ENCODE measurements at places on chromosomes 4 and X.

- DNase-seq: no peak
These were observed 3.3 kb downstream of the TRIM2 start for GRCh38 chr4:153207567-153207966.

GRCh38 chrX:131830400-131831184, 192.5 kb upstream of the STK26 start:
- peak; percentile 66 for DNase-seq

DNA sequence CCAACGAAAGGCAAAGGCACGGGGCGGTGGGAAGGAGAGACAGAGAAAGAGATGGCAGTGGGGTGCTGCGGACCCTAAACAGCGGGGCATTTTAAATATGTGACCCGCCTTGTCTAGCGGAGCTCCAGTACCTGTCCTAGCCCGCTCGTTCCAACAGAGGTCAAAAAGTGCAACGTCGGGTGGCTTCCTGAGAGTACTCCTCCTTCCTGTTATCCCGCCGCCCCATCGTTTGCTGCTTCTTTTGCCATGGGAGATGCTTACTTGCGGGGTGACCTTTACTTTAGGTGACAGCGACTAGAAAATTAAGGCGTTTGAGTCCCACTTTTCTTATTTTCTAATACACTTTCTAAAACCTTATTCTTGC, 735 bp downstream of the NRK start:
- DNase-seq: no peak

GRCh38 chrX:29746326-29746725, 469.0 kb upstream of the MAGEB2 start:
- DNase-seq: no peak

- no peak for DNase-seq
These were observed 3.7 kb downstream of the QRFPR start for GRCh38 chr4:121377076-121377475.

GRCh38 chr4:125979950-125980349, 665.2 kb downstream of the FAT4 start:
- no peak for DNase-seq

GRCh38 chr4:38166082-38166481, 205.9 kb downstream of the PTTG2 start:
- no peak for DNase-seq

DNA sequence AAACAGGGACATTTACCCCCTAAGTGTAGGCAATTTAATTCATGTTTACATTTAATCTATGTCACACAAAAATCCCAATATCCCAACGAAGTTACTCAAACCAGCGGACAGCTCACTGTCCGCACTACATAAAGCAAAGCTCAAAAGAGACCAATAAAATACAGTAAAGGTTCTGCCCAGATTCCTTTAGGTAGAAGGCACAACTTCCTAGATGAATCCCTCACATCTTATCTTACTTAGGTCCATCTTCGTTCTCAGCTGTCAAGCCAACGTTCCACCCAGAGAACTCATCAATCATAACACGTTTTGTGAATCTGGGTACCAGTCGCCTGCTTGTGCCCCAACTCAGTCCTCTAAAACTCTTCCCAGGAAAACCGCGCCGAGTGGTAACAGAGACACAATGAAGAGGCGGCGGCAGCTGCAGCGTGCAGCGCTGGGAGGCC, 1.7 kb downstream of the HNRNPDL start:
- DNase-seq: no peak

- no peak for DNase-seq
These were observed 161.2 kb upstream of the NUDT6 start for GRCh38 chr4:123083646-123084045.

DNA sequence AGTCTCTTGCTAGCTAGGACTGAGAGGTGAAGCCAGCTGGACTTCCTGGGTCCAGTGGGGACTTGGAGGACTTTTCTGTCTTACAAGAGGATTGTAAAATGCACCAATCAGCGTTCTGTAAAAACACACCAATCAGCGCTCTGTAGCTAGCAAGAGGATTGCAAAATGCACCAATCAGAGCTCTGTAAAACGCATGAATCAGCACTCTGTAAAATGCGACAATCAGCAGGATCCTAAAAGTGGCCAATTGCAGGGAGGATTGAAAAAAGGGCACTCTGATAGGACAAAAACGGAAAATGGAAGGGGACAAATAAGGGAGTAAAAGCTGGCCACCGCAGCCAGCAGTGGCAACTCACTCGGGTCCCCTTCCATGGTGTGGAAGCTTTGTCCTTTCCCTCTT, 65.6 kb upstream of the DUSP21 start:
- DNase-seq: no peak

DNA sequence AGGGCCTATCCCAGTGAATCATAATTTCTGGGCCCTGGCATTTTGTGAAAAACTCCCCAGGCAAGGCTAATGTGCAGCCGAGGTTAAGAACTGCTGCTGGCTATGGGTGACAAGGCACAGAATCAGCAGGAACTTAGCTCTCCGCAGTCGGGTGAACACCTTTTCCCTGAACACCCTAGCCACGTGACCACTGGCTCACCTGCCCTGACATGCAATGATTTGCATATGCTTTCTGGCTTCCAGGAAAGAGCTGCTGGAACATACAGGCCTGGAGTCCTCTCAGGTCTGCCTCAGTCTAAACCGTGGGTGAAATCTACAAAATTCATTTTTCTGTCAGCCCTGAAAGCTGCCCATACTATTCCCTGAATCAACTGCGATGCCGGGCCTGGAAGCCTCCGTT, 56.6 kb downstream of the ZNF827 start:
- DNase-seq: no peak

DNA sequence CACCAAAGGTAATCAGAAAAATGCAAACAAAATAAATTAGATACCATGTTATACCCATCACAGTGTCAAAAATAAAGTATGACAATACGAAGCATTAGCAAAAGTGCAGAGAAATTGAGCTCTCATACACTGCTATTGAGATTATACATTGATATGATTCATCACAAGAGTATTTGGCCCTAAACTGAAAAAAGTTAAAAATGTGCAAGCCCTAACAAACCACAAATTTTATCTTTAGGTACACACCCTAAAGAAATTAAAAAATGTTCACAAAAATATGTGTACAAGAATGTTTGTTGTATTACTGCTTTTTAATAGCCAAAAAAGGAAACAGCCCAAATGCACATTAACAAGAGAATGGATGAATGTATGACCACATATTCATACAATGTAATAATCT, 137.9 kb upstream of the MAGEA10 start:
- no peak for DNase-seq

- DNase-seq: no peak
These were observed 478.7 kb upstream of the GALNTL6 start for GRCh38 chr4:171334549-171334948.

GRCh38 chrX:102558607-102559006, 40.7 kb upstream of the ARMCX5 start:
- DNase-seq: no peak

DNA sequence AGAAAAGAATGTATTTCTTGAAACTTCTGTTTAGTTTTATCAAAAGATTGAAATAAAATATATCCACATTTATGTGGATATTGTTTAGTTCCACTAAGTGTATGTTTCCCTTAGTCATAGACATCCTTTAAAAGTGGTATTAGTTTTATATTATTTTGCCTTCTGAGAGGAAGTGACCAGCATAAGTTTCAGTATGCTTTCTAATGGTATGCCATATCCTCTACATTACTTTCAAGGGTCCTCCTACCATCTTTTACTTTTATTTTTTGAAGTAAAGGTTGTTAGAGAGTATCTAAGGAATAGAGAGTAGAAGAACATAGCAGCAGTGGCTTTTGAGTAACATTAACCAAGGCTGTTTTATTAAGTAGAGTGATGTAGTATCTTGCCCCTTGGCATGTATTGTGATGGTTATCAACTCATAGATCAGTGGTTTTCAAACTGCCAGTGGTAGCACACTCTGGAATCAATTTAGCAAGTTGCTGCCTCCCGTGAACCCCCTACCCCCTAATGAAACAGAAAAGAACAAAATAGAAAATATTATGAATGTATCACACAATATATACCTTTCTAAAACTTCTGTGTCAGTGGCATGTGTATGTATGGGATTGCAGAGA, 44.8 kb downstream of the RBPJ start:
- no peak for DNase-seq

GRCh38 chr4:85701861-85702321, 226.9 kb downstream of the ARHGAP24 start:
- DNase-seq: no peak

DNA sequence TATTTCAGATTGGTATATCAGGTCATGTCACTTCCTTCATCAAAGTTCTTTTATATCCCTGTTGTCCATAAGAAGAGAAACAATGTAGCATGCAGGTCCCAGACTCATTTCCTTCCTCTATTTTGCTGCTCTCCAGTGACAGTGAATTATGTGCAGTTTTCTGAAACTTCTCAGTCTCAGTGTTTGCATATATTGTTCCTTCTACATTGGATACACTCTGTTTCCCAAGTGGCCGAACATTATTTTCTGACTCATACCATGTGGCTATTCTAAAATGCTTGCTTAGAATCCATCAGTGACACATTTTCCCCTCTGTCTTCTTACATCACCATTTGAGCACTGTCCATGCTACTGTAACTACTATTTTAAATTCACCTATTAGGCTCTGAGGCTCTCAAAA, 305.7 kb downstream of the PDHA2 start:
- DNase-seq: no peak

DNA sequence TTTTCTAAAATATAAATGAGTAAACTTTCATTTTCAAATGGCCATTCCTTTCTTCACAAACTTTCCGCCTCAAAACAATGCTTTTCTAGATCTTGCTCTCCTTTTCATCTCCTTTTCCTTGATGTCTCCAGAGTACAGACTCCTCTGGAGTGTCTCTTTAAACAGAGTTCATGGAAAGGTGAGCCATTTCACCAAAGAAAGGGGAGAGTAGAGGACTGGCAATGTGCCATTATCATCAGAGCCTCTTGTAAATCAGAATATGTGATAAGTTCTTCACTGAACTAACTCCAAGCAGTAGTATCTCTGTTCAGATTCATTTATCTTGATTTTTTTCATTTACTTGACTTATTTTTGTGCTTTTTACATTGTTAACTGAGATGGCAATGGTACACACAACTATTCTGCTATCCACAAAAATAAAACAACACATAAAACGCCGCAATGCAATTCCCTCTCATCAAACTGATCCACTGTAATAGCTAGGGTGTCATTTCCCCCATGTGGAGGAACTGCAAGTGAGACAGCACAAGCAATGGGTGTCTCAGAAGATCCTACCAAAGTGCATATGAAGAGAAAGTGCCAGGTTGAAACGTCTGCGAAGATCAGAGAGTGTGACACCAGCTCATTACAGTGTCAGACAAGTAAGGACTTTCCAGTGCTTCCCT, 125.4 kb downstream of the RASL11B start:
- DNase-seq: no peak

DNA sequence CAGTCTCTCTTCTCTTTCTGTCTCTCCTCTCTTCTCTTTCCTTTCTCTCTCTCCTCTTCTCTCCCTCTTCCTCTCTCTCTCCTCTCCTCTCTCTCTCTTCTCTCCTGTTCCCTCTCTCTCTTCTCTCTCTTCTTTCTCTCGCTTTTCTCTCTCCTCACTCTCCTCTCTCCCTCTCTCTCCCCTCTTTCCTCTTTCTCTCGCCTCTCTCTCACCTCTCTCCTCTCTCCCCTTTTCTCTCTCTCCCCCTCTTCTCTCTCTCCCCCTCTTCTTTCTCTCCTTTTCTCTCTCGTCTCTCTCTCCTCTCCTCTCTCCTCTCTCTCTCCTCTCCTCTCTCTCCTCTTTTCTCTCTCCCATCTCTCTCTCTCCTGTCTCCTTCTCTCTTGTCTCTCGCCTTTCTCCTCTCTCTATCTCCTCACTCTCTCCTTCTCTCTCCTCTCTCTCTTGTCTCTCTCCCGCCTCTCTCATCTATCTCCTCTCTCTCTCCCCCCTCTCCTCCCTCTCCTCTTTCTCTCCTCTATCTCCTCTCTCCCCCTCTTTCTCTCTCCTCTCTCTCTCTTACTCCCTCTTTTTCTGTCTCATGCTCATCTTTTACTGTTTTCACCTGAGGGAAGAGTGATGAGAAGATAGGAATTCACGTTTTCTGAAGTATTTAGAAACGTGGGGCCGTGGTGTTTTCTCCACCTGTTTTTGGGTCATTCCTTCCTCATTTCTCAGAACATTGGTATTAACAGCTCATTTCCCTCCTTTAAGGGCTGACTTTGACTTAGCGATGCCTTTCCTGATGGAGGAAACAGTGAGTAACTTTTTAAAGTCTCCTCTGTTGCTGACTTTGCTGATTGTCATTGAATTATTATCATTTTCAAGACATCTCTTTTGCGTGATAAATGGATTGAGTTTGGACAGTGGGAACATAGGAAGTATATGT, 80.6 kb upstream of the CD99 start:
- DNase-seq: no peak

- DNase-seq: no peak
These were observed 52.4 kb downstream of the AFF2 start for GRCh38 chrX:148552775-148553174.

- peak; percentile 65 for DNase-seq
These were observed 106.7 kb downstream of the ARHGAP6 start for GRCh38 chrX:11558972-11559371.

DNA sequence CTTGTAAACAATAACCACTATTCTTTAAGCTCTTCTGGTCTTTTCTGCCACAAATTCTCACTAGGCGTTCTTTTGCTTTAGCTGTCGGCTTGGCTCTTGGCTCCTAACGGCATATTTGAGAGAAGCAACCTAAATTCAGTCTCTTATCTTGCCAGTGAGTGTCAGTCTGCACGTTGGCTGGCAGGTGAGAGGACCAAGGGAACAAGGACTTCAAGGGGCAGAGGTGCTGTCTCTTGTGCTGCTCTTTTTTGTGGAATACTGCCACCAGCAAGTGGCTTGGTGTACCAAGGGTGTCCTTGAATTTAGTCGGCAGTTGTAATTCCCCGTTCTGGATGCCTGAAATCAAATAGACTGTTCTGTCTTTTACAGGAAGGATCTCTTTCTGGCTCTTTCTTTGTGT, 77.8 kb upstream of the SLC4A4 start:
- no peak for DNase-seq

DNA sequence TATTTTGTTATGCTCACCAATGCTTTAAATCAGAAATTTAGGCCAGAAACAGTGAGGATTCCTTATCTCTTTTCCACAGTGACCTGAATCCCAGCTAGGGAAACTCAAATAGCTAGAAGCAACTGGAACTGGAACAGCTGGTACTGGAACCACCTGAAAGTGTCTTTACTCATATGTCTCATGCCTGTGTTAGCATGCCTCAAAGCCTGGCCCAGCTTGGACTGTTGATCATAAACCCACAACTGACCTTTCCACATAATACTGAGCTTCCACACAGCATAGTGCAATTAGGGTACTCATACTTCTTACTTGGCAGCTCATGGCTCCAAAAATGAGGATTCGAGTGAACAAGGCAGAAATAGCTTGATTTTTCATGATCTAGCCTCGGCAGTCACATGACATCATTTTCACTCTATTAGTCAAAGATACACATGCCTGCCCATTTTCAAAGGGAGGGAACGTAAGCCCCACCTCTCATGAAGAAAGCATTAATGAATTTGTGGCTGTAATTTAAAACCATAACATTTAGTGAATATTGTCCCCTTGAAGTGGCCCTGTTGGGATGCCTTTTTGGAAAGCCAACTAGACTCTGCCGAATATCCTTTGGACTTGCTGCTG, 80.8 kb upstream of the ACSL1 start:
- no peak for DNase-seq

- no peak for DNase-seq
These were observed 24.7 kb upstream of the PRPS1 start for GRCh38 chrX:107603429-107604159.
